ENCODE measurements at places on chromosomes 4 and X.

DNA sequence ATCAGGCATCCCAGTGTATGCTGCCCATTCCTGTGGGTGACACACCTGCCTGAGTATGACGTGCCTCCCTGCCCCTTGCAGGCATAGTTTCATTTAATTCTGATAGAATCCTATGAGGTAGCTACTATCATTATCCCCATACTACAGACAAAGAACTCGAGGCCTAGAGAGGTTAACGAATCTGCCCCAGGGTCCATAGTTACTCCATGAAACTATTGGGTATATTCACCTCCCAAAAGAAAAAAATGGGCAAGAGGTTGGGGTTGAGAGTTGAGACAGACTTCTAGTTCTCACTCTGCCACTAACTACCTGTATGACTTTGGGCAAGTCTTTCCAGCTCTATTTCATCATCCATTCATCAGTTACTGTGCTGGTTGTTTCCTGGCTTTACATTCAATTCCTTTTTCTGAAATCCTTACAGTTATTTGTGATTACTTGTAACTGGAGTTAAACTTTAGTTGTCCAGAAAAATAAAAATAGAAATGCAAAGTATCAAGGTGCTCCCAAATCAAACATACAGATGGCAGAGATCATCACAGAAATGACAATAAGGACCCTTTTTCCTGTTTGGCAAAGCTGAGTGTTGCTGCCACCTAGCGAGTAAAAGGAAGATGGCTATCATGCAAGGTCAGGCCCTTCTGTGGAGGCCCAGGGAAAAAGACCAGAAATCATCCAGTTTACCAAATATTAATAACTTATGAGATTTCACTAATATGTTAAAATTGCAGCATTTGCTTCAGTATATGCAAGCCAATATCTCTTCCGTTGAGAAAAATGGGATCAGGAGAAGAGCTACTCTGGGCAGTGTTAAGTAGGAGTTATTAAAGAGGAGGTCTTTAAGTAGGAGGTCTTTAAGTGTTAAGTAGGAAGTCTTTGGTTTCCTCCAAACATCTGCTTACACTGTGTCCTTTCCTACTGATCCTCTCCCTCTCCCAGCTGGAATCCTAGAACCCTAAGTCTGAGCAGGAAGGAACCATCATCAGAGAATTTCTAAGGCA lies 17.1 kb upstream of the MAP7D3 start:
- peak; percentile 60 for ATAC-seq

GRCh38 chrX:24902806-24903205 lies 113.0 kb downstream of the ARX start:
- no peak for ATAC-seq

- no peak for ATAC-seq
Observed at GRCh38 chrX:15566244-15566643, 34.5 kb downstream of the ACE2 start.

- ATAC-seq = no peak
Observed at GRCh38 chrX:71304561-71304960, 3.0 kb downstream of the ITGB1BP2 start.

- peak; percentile 23 for ATAC-seq
Observed at GRCh38 chrX:103828529-103828928, 3.5 kb downstream of the RAB9B start.

DNA sequence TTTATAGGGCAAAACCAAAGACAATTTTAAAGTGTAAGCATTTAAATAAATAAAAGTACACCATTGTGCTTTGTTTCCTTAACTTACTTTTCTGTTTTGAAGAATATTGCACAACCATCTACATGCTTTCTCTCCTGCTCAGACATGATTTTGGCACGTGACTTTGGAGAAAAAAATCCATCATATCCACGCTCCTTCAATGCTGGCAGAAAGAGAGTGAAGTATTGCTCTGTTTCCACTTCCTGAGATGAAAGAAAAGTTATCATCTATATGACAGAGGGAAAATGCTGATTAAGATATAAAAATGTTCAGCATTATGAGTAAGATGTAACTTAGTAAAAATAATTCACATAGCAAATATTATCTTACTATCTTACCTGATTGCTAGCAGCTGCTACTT lies 77.1 kb downstream of the CNOT6L start:
- ATAC-seq = no peak

- peak; percentile 37 for ATAC-seq
Observed at GRCh38 chrX:110402850-110403221, 44.2 kb downstream of the RTL9 start.

- no peak for ATAC-seq
Observed at GRCh38 chr4:75048208-75048879, 115.4 kb downstream of the PARM1 start.

DNA sequence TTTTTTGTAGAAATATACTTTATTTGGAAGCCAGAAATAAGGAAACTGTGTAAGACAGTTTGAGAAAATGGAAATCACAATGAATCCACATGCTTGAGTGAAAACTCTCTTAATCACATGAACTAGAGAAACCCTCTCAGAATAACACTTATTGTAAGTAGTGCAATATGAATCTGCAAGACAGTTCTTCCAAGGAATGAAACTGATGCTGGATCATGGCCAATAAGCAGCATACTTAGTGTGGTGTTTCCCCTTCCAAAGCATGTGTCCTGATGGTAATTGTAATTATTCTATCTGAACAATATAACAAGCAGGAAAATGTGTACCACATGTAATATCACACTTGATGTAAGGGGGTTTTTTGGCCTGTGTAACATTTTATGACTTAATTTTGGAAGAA lies 1870.5 kb upstream of the TENM3 start:
- ATAC-seq = no peak

DNA sequence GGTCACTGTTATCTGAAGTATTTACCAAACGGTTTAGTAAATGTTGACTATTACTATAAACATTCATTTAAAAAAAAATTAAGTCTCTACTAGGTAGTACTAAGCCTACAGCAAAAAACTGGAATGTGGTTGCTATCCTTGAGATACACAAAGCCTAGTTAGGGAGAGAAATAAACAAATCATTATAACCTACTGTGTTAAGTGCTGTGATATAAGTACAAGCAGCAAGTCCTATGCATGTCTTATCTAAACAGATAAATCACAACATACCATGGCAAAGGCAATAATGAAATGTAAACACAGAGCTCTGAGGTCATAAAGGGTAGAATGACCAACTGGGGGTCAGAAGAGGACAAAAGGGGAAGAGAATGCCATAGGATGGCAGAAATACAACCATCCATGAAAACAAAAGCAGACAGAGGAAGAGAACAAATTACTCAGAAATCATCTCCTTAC lies 92.2 kb downstream of the RNF150 start:
- ATAC-seq = no peak

DNA sequence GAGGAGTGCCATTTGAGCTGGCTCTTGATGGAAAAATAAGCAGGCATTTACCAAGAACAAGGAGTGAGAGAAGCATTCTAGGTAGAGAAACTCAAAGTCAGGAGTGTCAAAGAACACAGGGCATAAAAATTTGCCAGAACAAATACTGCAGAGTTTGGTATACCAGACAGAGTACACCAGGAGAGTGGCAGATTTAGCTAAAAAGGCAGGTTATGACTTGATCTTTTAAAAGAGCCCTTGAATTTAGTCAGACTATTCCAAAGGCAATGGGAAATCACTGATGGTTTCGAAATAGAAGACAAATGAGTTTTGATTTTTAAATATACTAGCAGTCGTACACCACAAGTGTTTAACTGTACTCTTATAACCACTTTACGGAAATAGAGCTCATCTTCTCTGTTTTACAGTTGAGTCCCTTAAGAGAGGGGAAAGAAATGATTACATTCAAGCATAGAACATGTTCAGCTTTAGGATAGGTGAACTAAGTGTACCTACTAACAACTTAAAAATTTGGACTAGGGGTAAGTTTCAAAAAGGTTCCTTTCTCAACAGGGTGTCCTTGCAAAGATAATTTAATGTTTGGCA lies 10.2 kb downstream of the UBE2D3 start:
- ATAC-seq = no peak

Data from gastroesophageal sphincter (tissue), 4 donors.